ENCODE measurements at places on chromosomes 3 and 15.

GRCh38 chr3:87627316-87627715, 350.9 kb upstream of the POU1F1 start:
- DNase-seq, result no peak

DNA sequence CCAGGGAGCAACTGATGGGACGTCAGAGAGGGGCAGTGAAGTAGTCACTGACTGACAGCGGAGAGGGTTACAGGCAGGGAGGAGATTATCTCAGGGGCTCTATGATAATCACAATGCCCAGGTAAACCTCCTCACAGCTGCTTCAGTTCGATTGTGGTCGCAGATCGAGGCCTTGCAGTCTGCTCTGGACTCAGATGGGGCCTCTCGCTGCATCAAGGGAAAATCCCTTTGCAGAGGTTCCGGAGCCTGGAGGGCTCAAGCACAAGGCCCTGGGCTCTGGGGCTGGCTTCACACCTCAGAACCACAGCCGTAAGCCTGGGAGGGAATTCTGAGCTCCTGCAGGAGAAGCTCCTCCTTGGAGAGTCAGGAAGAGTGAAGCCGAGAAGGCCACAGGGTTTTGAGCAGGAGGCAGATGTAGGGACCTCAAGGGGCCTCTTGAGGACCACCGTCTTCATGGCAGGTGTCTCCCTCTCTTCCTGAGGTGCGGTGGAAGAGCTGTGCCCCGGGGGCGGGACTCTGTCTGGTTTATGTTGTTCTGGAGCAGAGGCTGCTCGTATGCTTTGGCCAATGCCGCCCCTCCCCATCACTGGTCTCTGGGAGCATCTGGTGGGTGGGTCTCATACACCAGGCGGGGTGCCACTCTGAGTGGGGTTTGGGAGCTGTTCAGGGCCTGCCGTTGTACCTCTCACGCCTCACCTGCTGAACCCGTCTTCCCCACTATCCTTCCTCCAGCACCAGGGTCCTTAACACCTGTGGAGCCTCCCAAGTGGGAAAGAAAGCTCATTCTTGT, 19.5 kb upstream of the SNRPA1 start:
- no peak for DNase-seq

DNA sequence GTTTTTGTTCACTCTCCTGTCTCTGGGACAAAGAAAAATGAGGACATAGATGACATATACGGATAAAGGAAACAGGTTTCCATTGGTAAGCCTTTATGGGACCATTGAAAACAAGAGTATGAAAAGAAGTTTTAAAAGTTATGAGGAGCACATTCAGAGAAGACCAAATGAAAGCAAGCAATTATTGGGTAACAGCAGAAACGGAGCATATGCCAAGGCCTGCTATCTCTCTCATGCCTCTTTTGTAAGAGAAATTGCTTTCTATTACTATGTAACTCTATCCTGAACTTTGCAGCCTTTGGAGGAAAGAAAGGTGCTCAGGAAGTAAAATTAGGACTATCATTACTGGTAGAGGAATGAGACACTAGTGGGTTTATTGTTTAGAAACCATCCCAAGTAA, 14.9 kb upstream of the DPH6 start:
- DNase-seq, result no peak

GRCh38 chr15:39140060-39140604, 440.7 kb upstream of the THBS1 start:
- DNase-seq, result no peak

DNA sequence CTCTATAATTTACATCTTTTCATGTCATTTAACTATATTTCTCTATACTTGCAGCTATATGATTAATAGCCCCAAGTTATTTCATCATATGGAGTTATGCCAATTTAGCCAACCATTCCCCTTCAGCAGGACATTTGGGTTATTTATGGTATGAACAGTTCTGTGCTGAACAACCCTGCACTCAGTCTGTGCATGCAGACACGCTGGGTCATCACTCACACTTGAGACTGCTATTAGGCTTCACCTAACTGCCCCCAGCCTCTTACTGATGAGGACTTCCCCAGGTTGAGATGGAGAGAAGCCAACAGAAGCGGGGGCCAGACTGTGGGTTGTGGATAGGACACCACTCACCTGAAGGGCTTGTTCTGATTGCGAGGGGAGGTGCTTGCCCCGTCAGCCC, 7.3 kb downstream of the TADA3 start:
- DNase-seq, result no peak

DNA sequence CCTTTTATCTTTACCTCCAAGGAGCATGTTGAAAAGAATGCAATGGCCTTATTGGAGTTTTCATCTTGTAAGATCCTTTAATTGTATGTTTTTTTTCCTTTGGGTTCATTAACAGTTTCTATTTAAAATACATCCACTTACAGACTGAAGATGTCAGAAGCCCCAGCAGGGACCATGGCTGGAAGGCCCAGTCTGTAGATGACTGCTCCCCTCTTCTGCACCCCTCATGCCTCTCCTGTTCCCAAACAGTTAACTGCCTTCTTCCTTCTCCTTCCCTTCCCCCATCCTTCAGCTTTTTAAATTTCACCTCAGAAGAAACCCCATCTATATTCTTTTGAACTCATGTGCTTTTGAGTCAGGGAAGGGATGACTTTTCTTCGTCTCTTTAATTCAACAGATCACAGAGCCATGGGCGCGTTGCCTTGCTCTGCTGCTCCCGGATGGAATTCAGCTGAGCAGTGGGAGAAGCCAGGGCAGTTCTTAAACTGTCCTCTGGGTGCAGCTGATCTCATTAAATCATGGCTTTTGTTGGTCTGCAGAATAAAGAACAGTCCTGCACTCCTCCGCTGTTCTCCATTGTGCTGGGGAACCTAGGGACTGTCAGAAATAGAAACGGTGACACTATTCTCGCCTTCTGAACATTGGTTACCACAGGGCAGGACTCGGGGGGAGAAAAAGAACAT, 71.5 kb upstream of the EIF1B start:
- no peak for DNase-seq

DNA sequence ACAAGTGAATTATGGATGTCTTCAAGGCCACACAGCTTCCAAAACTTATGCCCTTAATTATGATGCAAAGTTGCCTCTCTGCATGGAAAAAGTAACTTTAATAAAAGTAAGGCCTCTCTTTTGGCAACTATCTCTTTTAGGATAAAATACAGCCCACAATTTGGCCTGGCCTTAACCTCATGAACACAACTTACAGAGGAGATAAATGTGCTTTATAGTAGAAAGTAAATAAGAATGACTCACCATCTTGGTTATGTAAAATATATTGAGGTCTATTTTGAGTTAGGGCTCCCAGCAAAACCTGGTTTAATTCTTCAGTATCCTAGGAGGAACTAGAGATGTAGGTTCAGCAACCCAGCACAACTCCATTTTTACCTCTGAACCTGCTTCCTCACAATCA, 164.0 kb downstream of the ROBO2 start:
- no peak for DNase-seq

DNA sequence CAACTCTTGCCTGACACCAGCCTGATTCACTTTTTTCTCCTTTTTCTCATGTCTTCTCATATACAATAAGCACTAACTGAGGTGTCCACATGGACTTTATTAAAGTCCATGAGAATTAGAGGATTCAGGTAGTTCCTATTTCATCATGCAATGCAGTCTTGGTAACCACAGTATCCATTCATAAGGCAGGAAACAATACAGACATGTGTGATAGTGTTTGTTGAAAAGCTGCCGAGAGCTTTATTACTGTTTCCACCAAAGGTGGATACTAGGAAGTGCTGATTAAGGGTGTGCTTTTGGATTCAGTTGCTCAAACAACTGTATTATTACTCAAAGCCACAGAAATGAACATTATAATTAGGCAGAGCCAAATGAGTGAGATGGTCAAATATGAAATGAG, 5.3 kb downstream of the CASR start:
- DNase-seq, result no peak

DNA sequence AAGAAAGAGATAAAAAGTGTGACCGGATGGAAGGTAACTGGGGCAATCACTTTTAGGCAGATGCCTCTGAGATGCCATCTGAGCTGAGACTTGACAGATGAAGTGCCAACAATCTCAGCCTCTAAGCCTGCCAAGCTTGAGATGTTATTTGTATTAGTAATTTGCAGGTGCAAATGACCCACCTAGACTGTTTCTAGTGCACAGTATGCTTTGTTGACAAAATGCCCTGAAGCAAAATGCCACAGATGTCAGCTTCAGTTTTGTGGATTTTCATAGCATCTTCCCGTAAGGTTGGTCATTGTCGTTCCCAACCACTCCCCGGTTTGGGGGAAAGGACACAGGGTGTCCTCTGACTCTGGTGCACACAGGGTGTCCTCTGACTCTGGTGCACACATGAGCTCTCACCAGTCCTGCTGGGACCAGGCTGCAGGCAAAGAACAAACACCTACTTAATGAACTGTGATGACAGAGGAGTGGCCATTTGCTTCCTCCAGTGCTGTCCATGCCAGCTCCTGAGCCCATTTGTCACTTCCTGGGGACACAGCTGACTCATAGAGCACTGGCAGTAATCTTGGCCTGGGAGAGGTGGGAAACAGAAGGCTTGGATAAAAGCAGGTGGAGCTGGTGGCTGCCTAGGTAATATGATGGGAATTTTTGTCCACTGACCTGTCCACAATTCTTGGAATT, 16.7 kb upstream of the PPP1R2 start:
- no peak for DNase-seq

DNA sequence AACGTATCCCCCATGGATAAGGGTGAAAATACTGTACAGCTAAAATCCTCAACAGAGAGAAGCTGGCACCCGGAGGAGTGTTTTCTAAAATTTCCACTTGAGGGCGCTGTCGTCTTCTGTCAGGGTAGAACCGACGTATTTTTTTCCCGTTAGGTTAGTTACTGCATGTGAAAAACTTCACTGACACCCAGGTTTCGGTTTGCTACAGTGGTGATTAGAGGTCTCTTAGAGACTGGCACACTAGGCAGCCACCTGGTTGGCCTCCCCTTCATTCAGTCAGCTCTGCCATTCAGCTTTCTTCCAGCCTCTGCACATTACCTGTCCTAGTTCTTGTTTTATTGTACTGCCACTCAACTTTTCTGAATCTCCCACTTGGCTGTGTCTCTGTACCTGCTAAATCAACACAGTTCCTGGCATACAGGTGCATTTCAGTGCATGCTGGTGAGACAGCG, 18.4 kb downstream of the CCK start:
- peak; percentile 56 for DNase-seq

DNA sequence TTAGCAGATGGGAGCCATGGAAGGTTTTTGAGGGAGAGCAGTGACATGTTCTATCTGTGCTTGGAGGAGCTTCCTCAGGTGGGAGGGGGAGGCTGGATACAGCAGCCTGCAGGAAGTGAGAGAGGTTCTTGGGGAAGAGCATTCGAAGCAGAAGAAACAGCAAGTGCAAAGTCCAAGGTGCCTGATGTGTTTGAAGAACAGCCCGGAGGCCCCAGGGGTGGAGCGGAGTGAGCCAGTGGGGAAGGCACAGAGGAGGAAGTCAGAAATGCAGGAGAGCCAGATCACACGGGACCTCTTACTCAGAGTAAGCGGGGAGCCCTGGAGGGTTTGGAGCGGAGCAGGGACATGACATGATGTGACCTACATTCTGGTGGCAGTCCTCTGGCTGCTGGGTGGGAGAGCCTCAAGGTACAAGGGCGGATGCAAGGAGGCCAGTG, 10.8 kb downstream of the ITGA11 start:
- DNase-seq, result no peak

- DNase-seq, result no peak
These were observed 44.5 kb downstream of the ZDHHC19 start for GRCh38 chr3:196166741-196167140.

GRCh38 chr3:33578325-33579177, 138.3 kb upstream of the UBP1 start:
- no peak for DNase-seq

DNA sequence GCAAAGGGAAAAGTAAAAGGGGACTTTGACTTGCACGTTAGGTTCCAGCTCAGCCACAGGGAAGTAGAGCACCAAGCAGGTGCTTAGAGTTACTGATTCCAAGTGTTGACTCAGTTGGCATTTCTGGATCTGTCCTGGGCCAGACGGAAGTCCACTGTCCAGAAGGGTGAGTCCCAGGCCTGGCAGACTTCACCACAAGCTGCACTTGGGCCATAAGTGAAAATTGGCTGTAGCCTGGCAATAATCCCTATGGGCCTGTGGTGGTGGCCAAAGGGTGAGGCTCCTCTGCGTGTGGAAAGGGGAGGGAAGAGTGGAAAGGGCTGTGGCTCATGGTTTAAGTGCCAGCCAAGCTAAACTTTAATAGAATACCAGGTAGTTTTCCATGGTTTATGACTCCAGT, 121.5 kb downstream of the DTWD1 start:
- no peak for DNase-seq

- DNase-seq, result no peak
These were observed 358.4 kb upstream of the PROK2 start for GRCh38 chr3:72143322-72143721.

GRCh38 chr3:190825386-190826016, 37.0 kb downstream of the GMNC start:
- DNase-seq, result no peak

DNA sequence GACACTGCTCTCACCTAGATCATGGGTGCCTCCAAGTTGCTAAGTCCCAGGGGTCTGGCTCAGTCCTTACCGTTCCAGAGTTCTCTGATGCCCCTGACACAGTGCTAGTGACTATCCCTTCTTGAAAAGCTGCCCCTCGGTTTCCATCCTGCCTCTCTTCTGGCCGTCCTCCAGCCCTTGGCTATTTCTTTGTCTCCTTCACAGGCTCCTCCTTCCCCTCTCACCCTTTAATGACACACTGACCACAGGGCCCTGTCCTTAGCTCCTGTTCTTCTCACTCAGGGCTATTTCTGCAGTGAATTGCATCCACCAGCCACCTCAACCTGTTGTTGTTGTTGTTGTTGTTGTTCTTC, 31.1 kb downstream of the SLC28A1 start:
- no peak for DNase-seq

- no peak for DNase-seq
These were observed 21.5 kb upstream of the TIMP4 start for GRCh38 chr3:12180218-12180617.

DNA sequence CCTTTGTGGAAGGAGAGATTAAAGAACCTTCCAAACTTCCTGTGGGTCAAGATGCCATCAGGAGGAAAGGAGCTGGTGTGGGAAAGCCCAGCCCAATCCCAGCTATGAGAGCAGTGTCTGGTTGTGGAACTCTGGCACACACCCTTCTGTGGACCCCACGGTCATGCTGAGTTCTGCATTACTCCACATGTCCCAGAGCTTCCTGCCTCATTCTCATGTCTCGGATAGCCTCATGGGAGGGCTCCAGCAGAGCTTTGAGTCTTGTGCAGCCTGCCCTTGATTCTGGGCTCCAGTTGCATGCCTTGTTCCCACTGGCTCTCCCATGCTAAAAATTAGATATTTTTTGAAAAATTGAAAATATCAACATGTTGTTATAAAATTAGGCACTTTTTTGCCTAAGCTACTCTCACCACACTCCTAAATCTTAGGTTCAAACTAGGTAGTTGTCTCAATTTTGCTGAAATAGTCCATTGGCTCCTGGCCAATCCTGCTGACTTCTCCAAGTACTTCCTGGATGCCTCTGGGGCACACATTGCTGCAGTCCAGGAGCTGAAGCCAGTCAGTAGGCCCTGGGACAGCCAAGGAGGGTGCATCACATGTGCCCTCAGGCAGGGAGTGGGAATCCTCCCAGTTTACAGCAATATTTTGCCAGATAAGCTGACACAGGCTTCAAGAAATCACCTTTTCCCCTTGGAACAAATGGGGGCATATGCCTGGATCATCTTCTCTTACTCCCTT, 144.3 kb downstream of the EEFSEC start:
- DNase-seq, result no peak
